ENCODE measurements at places on chromosomes 13 and 19. TPM values are rescaled to one million over a fixed set of nuclear protein-coding genes. Genes with fewer than 3 reads are reported as not detected.

GRCh38 chr13:36067746-36068381 lies 63.3 kb downstream of the DCLK1 start:
- no peak for ATAC-seq

GRCh38 chr13:42048342-42048683 lies at the start of gene DGKH:
TSS of gene DGKH (plus strand) at chr13:42048648. CDS start at chr13:42048774, 126 bp downstream.
- peak; percentile 6 for ATAC-seq

DNA sequence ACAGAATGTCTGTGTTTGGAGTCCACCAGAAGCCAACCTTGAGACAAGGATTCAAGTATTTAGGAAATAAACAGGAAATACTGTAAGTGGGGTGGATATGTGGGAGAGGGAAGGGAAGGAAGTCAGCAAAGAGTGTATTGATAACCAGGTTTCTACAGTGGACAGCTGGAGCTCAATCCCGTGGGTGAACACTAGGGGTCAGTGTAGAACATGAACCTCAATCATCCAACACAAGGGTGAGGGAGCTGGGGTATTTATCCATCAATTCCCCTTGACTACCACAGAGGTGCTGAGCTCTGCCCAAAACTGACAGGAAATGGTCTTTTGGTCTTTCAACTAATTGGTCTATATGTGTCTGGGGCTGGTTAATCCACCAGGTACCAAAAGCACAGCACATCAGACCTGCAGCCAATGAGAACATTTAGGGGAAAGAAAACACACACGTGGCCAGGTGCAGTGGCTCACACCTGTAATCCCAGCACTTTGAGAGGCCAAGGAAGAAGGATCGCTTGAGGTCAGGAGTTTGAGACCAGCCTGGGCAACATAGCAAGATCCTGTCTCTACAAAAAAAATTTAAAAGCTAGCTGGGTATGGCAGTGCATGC lies 5.6 kb upstream of the SYDE1 start:
- no peak for ATAC-seq

DNA sequence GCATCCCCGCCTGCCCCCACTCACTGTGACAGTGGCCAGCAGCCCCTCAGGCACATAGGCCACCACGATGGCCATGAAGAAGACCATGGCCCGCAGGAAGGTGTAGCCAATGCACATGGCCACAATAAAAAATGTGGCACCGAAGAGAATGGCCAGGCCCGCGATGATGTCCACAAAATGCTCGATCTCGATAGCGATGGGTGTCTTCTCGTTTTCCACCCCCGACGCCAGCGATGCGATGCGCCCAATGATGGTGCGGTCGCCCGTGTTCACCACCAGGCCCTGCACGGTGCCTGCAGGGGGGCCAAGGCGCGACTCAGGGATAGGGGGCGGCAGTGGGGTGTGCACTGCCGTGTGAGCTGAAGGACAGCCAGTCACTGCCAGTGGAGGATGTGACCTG lies 3.7 kb downstream of the ATP4A start:
- ATAC-seq, result no peak

- no peak for ATAC-seq
Observed at GRCh38 chr13:113942591-113943103, 31.2 kb downstream of the C13orf46 start.

- no peak for ATAC-seq
Observed at GRCh38 chr19:13038306-13039210, 43.3 kb downstream of the NFIX start.

GRCh38 chr13:91805605-91806004 lies 407.2 kb downstream of the GPC5 start:
- ATAC-seq, result no peak

DNA sequence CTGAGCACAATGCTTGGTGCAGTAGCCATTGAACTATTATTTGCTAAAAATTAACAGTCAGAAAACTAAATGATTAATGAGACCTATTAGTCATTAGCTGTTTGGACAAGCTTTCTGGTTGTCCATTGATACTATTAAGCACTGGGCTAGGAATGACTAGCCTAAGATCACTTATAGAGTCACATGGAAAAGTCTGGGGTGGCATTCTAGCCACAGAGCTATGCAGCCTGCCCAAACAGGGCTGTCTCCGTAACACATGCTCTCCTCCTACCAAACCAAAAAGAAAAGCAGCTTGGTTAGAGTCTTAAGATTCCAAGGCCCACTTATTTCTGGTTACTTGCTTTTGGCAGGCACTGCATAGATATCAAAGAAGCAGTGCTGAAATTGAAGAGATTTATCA lies 193.5 kb upstream of the NBEA start:
- ATAC-seq, result no peak

GRCh38 chr13:20513466-20513995 lies 12.1 kb downstream of the CRYL1 start:
- ATAC-seq, result no peak

DNA sequence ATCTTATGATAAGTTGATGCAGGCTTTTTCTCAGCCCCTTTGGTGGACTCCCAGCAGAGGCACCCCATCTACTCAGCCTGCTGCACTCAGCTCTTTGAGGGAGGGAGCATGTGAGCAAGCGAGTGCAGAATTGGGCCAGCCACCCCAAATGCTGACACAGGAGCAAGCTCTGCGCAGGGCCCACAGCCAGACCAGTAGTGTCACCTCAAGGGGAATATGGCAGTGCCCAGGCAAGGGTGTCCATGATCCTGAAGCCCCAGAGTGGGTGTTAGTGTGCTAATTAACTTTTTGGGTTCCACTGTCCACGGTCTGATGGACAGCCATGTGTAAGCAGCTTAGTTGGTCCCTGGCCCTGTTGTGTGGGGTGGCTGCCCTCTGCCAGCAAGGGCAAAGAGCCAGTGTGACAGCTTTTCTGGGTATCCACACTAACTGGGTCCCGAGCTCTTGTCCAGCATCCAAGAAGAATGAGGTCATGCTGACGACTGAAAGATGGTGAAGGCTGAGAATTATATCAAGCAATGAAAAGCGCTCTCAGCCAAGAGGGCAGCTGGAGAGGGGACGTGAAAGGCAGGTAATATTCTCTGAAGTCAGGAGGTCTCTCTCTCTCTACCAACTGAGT lies 898.3 kb upstream of the PCDH9 start:
- no peak for ATAC-seq

- no peak for ATAC-seq
Observed at GRCh38 chr13:108463340-108463739, 166.1 kb upstream of the MYO16 start.

DNA sequence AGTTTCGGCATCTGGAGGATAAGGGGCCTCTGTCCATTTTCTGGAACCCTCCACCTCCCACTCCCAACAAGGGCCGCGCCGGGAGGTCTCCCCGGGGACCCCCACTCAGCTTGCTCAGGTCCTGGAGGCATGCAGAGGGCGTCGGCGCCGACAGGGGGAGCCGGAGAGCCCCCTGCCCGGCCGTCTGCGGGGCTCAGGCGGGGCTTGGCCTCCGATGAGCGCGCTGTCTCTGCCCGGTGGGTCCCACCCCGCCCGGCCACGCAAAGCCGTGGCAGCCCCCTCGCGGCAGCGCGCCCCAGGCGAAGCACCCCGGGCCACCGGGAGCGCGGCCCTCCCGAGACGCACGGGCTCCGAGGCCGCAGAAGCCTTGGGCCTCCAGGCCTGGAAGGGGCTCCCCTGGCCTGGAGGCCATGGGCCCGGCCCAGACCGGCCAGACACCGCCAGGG lies 149.7 kb upstream of the ZNF536 start:
- ATAC-seq, result peak; percentile 31

DNA sequence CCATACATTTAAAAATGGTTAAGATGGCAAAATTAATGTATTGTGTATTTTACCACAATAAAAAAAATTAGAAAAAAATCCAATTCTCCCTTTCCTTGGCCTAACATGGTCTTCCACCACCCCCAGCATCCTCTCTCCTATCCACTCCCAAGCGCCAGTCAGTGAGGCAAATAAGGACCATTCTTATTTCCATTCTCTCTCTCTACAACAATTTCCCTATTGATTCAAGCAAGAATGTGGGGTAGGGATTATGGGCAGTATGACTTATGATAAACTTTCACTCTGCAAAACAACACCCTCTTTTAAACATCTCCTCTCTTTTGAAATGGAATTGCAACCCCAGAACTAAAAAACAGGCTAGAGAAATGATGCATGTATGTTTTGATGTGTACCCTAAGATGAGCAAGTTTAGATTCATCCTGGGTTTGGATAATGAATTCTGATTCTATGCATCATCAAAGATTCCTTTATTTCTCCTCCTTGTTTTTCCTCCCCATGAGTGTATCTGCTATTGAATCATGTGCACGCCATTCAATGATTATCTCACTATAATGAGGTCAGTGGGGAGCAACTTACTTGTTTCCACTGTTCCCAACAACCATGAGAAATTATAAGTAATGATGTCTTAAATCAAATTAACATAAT lies 3.5 kb downstream of the STARD13 start:
- no peak for ATAC-seq

DNA sequence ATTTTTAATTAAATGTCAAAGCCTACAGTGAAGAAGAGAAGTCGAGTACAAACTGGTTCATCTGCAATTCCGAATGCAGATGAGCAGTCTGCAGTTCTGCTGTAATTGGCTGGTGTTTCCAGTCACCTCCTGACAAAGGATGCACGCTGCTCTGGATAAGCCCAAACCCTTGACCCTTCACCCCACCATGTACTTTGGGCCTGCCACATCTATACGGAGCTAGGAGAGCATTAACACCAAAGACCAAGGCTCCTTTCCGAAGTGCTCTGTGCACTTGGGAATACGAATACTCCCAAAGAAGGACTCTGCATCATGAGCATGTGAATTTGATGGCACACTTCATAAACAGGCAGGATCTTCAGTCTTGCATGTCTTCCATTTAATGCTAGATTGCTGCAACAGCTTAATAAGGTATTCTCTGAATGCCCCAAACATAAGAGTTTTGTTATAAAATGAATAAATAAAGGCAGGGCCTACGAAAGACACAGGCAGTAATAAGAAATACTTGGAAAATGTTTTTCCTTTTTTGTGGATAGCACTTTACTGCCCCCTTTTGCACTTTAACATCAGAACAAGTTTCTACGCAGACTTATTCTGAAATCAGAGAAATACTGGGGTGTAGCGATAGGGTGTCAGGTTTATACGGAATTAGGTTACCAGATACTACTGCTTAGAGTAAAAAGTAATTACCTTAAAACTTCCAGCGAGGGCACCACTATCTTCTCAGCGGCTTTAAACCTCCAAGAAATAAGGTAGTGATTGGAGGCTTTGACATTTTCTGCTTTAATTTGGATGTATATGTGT lies 15.0 kb downstream of the EFNB2 start:
- no peak for ATAC-seq

GRCh38 chr19:30003866-30004265 lies 61.8 kb downstream of the URI1 start:
- no peak for ATAC-seq

GRCh38 chr19:53626486-53626885 lies 5.3 kb upstream of the DPRX start:
- ATAC-seq, result no peak

- no peak for ATAC-seq
Observed at GRCh38 chr19:13505761-13506470, 363 bp downstream of the CACNA1A start.

Gene VSIG10L
- 1.5 TPM for total RNA-seq

Gene DLL3
- total RNA-seq, result not detected

Gene ANGPTL8
- total RNA-seq, result not detected

Gene NOVA2
- total RNA-seq, result 5.1 TPM

Gene ZGLP1
- 1.1 TPM for total RNA-seq

Gene GAPDHS
- not detected for total RNA-seq

Gene NCAN
- not detected for total RNA-seq
